ENCODE measurements at places on chromosomes 12 and 14. TPM values are rescaled to one million over a fixed set of nuclear protein-coding genes. Genes with fewer than 3 reads are reported as not detected.

IL23A gene
- 0.35 TPM for total RNA-seq

GRCh38 chr12:124006085-124006845, 33.2 kb downstream of the ZNF664 start:
- DNase-seq, result peak; percentile 21

ARG2 gene
- total RNA-seq, result 59.7 TPM

- DNase-seq, result no peak
These were observed 340.9 kb downstream of the PCNX1 start for GRCh38 chr14:71248194-71248593.

BDKRB2 gene
- not detected for total RNA-seq

DNA sequence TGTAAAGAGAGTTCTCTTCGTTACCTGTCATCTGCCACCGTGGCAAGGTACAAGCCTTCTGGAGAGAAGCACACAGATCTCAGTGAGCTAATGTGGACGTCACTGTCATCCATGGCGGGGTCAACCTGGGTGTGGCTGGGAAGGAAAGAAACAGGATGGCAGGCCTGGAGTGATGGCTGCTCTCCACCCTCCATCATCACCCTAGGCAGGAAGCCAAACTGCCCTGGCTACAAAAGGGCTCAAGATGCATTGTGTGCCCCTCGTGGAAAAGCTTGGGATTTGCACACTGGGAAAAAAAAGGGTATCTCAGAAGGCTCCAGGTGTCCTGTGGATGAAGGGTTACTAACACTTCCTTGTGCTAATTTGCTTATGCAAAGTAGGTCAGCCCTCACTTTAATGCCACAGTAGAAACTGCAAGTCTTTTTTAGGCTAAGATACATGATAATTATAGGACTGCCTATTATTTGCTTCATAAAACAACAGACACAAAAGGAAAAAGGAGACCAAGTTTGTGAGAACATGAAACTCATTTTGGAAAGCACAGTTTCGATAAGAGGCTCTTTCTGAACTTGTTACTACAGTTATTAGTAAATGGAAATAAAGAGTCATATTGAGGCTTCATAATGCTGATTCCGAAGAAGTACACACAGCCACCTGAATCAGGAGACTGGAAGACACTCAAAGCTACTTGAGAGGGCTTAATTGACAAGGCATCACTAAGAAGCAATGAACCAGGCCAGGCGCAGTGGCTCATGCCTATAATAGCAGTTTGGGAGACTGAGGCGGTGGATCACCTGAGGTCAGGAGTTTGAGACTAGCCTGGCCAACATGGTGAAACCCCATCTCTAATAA, 18.9 kb downstream of the RFC5 start:
- no peak for DNase-seq

DNA sequence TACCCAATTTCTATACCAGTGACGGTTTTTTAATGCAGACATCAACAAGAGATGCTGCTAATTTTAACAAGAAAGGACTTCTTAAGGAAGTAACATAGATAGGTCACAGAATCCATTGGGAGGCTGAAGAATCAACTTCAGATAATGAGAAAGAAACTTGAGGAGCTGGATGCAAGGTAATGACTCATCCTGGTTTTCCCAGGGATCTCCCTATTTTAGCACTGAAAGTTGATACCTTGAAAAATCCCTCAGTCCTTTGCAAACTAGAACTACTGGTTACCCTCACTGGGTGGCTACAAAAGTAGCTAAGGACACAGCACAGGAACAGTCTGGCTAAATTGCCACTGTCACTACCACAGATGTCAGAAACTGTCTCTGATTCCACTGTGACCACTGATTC, 561.9 kb downstream of the FLRT2 start:
- no peak for DNase-seq

FGD6 gene
- 5.3 TPM for total RNA-seq

GRCh38 chr12:5138256-5138655, 94.6 kb downstream of the KCNA5 start:
- no peak for DNase-seq

GRCh38 chr14:22549981-22550673, 38.9 kb downstream of the DAD1 start:
- DNase-seq, result no peak

- no peak for DNase-seq
These were observed 13.6 kb downstream of the KCNH3 start for GRCh38 chr12:49552425-49552824.

DNA sequence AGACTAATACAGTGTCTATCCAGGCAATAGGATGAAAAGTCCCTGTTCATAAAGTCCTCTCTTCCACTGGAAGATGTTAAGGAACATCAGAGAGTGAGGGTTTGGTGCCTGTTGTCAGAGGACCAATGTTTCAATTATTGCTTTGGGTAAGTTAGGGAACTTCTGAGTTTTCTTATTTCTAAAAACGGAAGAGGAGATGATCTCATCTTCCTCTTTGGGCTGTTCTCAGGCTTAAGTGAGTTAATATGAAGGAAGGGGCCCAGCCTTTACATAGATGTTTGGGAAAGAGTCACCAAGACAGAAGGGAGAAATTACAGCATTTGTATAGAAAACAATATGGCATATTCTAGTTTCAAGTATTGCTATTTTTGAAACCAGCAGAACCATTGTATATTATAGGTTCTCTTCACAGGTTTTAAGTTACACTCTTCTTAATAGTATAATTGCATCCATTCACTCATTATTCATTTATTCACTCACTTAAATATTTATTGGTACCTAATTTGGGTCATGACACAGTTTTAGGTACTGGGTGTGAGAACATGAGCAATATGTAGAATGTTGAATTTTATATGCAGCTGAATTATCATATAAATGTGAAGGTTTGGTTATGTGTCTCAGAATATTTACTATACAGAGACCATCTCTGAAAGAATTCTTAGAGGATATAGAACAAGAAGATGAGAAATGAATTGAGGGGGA, 68.5 kb upstream of the LRIG3 start:
- no peak for DNase-seq

DNA sequence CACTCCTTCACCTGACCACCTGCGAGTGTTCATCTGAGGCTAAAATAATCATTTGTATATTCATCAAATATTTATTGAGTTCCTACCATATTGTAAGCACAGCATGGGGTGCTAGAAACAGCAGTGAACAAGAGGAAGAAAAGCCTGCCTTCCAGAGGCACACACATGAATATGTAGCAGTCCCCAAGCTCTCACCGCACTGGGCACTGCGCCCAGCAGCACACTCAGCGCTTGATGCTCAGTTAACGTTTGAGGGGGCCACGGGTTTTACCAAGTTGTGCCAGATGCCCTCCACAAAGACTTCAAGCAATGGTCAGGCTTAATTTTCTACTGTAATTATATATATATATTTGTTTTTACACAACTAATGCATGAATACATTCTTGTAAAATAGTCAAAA, 52.0 kb downstream of the HELB start:
- DNase-seq, result no peak

GRCh38 chr12:6062757-6063735, 61.4 kb downstream of the VWF start:
- peak; percentile 24 for DNase-seq

DNA sequence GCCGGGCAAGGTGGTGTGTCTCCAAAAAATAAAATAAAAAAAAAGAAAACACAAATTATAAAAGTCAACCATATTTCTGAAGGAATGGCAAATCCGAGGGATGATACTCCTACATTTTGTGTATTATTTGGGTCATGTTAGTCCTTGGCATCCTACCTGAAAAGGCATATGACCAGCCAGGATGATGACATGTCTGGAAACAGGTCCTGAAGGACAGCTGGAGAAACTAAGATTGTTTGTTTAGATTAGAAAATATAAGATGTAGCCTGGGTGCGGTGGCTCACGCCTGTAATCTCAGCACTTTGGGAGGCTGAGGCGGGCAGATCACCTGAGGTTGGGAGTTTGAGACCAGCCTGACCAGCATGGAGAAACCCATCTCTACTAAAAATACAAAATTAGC, 47.6 kb upstream of the FOXJ2 start:
- DNase-seq, result no peak

- no peak for DNase-seq
These were observed 8.8 kb downstream of the PLXNC1 start for GRCh38 chr12:94157181-94157580.

DNA sequence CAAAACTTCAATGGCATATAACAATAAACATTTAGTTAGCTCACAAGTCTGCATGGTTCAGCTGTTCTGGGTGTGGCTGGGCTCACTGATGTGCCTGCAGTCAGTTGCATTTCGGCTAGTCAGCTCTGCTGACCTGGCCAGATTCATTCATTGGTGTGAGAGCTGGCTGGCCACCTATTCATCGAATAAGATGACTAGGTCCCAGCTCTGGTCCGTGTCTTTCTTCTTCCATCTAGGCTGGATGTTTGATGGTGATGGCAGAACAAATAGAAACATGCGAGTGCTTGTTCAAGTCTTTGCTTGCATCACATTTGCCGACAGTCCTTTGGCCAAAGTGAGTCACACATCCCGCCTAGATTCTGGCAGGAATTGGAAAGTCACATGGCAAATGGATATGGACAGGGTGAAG, 203.3 kb upstream of the CRY1 start:
- no peak for DNase-seq

DNA sequence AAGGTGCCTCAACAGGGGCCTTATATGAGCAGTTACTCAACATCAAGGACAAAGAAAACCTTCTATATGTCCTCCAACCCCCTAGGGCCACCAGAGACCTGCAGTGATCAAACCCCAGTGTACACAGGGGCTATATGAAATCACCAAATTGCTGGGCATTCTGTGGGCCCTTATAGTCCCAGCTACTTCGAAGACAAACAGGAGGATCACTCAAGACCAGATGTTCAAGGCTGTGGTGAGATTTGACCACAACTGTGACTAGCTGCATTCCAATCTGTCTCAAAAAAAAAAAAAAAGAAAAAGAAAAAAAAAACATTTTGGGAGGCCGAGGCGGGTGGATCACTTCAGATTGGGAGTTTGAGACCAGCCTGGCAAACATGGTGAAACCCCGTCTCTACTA, 51.0 kb upstream of the PRB2 start:
- DNase-seq, result no peak

- no peak for DNase-seq
These were observed 9.2 kb upstream of the CRIP2 start for GRCh38 chr14:105465209-105466031.

- DNase-seq, result no peak
These were observed 62.6 kb upstream of the RESF1 start for GRCh38 chr12:31896514-31897039.

DNA sequence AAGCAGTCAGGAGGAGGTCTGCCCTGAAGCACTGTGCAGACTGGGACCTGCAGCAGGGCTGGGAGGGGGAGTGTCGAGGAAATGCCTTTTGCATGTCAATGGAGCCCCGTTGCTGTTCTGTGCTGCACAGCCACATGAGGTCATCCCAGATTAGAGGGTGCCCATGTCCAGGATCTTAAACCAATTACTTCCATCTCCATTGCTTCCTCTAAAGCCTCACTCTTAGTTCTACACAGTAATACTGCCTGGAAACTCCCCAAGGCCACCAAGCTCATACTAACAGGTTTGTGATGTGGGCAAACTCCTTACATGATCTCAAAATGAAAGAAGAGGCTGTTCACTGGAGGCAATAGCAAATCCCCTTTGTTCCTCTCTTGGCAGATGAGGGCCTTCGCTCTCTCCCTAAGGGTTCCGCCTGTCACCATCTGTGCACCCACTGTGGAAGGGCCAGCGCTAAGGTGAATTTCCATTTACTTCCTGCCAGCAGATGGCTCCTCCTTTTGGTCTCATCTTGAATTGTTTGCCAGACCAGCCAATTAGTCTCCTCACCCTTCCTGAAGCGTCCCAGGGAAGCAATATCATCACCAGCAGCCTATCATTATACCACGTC, 35.4 kb upstream of the LTA4H start:
- DNase-seq, result peak; percentile 18

DNA sequence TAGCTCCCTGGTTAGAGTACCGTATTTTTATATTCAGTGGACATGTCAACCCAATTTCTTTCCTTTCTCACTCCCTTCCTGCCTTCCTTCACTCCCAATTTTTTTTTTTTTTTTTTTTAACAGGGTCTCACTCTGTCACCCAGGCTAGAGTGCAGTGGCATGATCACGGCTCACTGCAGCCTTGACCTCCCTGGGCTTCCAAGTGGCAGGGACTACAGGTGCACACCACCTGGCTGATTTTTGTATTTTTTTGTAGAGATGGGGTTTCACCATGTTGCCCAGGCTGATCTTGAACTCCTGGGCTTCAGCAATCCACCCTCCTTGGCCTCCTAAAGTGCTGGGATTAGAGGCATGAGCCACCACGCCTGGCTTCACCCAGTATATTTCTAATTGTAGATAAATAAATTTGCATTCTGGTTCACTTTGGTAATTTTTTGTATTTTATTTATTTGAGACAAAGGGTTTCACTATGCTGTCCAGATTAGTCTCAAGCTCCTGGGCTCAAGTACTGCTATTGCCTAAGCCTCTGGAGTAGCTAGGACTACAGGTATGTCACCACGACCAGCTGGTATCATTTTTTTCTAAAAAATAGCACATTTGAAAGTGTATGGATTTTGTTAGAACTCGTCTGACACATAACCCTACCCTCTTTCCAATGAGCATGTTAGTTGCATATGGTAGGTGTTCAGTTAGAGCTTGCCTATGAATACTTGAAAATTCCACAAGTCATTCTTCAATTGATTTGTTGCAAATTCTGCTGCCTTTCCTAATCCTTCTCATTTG, 15.7 kb downstream of the SLC38A2 start:
- no peak for DNase-seq

GRCh38 chr14:22466491-22466890, 122.5 kb downstream of the DAD1 start:
- no peak for DNase-seq

All from HepG2 (cell line).